Activated naive CD8-positive, alpha-beta T cell treated with anti-CD3 and anti-CD28 coated beads for 36 hours (primary cell): ENCODE measurements at places on chromosomes 3 and 15. TPM values are rescaled to one million over a fixed set of nuclear protein-coding genes. Genes with fewer than 3 reads are reported as not detected.

Gene GOLGA6B
- total RNA-seq: not detected

Gene LMCD1
- total RNA-seq: 2.7 TPM

DNA sequence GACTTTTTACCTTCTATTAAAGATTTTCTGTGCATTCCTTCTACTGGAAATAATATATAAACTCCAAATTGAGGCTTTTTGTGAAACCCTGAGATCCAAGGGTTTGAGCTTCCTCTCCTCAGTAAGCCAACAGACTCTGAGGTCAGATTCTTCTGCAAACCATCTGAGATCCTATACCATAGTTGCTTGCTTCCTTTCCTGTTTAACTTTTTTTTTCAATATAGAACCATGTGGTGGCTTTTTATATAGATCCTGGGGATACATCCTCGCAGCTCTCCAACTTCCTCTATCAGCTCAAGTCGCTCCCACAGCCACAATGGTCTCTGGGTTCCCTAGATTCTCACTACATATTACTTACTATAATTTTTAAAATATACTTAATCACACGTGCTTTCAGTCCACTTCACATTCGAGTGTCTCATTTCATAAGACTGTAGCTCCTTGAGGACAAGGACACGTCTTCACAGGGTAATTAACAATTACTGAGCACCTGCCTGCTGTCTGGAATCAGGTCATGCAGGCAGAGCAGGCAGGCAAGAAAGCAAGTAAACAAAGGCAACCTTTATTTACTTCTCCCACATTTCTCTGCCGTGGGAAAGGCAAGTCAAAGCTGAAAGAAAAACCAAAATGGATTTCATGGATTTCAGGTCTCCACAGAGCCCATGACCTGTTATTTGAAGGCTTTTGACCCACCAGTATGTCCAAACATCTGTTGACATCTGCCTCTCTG lies 941.5 kb downstream of the FHIT start:
- DNase-seq: no peak

DNA sequence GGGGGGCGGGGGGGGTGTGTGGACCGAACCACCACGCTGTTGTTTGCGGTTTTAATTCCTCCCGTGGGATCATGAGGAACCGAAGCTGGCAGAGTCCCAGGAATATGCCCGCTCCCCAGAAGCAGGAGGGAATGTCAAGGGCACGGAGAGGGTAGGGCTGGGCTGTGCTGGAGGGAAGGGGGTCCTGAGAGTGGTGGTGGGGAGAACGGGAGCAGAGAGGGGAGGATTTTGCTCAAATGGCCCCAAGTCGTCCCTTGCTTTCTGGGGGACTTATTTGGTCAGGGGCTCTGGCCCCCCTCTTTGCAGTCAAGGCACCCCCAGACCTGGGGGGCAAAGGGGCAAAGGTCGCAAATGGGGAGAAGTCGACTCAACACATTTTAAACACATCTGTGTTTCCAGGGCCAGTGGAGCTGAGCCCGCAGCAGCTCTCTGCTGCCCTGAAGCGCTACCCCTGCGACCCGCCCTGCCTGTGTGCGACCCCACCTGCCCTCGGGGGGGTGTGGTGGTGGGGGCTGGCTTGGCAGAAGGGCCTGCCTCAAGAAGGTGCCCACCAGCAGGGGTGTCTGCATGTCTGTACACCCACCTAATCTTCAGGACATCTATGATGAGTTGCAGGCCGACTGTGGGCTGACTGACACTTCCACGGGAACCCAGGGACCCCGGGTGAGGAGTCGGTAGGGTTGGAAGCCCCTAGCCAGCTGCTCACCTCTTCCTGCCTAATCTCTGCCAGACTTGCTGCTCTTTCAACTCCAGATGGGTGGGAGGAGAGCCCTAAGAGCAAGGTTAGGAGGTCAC lies 602 bp upstream of the ATP2B2 start:
- DNase-seq: no peak

DNA sequence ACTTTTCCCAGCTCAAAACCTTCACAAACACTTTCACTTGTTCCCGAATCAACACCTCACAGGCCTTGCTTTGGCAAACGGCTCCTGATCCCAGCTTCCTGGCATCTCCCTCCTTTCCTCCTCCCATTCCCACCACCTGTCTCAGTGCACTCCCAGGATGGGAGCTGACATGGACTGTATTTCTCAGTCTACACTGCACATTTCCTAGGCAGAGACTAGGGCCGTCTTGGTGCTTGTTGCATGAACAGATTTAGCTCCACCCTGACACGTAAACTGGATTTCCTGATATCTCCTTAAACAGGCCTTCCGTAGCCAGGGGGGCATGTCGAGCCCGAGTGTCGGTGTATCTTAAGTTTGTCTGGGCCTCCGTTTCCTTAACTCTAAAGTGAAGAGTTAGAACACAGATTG lies 790 bp upstream of the WHAMM start:
- no peak for DNase-seq

DNA sequence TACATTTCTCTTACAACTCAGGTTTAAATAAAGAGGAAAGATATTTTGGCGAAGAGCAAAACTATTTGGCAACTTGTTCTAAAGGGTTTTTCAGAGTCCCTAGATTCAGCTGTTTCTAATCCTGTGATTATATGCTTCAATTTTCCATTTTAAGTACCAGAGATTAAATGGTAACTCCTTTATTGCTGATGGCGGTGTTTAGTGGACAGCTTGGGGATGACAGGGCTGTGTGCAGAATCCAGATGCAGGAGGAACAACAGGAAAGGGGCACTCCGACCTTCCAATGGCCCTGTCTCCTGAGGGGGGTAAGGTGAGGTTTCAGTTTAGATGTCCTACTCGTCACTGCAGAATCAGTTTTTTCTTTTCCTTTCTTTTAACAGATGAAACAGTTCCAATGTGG lies 405.0 kb downstream of the PDCD6IP start:
- no peak for DNase-seq
